ENCODE measurements at places on chromosomes 1 and 21.

DNA sequence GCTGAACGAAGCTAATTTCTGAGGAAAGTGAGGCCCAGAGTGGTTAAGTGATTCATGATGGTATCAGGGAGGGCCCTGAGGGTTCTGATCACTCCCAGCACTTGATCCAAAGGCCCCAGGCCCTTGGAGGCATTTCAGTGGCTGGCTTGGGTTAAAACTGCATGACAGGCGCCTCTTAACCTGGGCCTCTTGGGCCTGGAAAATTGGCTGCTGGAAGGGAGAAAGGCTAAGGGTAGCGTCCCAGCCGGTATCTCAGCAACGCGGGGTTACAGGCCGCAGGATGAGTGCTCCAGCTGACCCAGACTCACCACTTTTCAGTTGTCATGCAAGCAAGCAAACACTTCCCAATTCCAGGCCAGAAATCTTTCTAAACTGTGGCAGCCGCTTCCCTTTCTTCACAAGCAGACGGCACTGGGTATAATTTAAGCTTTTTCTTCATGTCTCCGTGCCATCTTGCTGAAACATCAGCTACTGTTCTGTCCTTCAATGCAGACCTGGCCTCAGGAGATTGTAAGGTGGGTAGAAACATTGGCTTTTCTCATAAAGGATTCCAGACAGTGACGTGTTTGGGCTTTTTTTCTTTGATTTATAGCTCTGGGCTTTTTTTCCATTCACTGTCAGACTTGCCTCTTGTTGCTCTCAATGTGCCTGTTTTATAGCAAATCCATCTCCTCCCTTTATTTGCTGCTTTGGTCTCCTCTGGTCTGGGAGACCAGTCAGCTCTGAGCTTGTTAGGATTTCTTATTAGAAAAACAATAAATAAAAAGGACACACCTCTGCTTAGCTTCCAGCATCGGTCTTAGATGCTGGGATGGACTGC is 229.1 kb downstream of the KCNJ6 start:
- DNase-seq, result no peak

- DNase-seq, result no peak
Measured at GRCh38 chr1:157154940-157155514, 16.8 kb upstream of the ETV3 start.

DNA sequence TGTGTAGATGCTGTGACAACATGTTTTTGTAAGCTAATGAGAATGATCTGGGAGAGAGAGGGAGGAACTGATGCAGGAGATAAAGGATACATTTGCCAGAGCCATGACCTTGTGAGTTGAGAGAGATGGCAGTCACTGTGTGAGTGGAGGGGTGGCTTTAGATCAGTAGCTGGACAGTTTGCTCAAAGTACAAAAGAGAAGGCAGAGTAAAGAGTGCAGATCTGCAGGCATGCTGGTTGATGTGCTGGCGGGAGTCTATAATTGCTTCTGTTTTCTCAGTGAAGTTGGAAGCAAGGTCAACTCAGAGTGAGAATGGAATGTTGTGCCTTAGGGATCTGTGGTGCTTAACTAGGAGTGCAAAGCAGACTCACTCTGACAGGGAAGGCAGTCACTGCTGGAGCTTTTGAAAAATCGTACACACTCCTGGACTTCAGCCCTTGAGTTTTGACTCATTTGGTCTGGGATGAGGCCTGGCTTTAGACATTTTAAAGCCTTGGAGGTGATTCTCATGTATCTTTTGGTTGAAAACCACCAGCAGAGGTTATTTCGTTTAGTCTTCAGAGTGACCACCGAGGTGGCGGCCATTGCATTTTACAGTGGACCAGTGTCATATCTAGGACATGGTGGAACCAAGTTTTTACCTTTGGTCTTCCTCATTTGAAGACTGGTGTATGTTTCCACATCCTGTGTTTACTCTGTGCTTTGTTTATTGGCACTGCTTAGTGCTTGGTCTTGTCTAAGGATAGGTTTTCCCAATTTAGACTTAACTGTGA is 49.6 kb downstream of the MTR start:
- DNase-seq, result peak; percentile 58

DNA sequence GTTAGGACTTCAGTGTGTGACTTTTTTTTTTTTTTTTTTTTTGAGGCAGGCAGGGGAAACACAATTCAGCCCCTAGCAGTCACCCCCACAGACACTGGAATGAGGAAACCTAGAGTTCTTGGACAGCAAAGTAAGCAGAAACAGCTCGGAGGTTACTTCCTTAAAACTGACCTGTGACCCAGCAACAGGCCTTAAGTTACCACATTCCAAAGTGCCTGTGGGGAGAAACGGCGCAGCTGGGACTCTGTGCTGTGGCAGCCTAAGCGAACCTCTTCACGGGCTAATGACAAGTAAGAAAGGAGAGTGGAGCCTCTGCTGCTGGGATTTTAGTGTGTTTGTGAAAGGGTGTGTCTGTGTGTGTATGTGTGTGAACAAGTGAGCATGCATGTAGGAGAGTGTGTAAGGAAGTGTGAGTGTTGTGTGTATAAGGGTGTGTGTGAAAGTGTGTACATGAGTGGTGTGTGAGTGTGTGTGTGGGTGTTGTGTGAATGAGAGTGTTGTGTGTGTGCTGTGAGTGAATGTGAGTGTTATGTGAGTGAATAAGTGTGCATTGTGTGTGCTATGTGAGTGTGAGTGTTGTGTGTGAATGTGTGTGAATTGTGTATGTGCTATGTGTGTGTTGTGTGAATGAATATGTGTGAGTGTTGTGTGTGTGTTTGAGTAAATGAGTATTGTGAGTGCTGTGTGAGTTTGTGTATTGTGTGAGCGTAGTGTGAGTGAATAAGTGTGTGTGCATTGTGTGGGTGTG is 180.8 kb downstream of the BRINP2 start:
- DNase-seq, result no peak

DNA sequence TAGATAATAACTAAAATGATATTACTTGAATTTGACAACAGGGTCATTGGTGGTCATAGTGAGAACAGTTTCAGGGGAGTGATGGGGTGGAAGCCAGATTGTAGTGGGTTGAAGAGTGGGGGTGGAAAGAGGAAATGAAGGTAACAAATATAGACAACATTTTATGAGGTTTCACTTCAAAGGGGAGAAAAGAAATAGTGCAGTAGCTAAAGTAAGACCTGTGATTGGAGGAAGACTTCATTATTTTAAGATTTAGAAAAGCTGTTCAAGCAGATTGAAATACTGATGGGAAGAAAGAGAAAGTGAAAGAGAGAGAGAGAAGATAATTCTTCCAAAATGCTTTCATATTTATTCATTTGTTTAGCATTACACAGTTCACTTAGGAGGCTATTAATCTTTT is 52.0 kb upstream of the KCNA3 start:
- DNase-seq, result no peak

- no peak for DNase-seq
Measured at GRCh38 chr1:237779356-237779755, 111.4 kb downstream of the ZP4 start.

GRCh38 chr1:176515310-176515709 is 52.3 kb downstream of the PAPPA2 start:
- DNase-seq, result no peak

DNA sequence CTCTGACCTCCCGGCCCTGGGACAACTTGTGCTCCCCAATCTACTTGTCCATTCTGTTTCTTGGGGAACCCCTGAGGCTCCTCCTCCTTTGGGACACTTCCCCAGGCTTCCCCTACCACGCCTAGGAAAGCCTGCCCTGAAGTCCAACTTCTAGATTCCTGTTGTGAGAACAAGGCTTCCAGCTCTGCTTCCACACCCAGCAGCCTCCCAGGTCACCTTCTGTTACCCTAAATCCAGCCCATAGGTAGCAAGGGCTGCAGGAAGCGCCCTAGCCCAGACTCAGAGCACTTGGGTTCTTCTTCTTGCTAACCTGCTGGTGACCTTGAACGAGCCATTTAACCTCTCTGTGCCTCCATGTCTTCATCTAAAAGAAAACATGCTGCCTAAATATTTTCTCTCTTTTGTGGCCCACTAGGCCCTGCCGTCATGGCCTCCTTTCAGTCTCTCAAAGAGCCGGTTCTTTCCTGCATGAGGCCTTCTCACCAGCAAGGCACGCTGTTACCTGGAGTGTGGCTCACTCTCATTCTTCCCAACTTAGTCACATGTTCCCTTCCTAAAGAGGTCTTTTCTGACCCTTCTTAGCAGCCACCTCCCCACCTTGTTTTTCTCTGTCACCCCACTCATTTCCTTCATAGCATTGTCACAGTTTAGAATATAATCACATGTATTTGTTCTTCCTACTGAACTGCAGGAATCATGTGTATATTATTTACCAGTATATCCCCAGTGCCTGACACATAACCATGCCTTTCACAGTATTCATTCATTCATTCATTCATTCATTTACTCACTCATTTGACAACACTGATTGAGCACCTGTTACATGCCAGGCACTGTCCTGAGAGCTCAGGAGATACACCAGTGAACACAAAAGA is 1.4 kb downstream of the CAPN2 start:
- DNase-seq, result no peak

All from AG08396 (cell line).